ENCODE measurements at places on chromosomes 11 and 22. TPM values are rescaled to one million over a fixed set of nuclear protein-coding genes. Genes with fewer than 3 reads are reported as not detected.

- DNase-seq, result no peak
Measured at GRCh38 chr22:26570864-26571525, 18.9 kb downstream of the TPST2 start.

GRCh38 chr11:129287920-129288319 is 87.7 kb upstream of the BARX2 start:
- DNase-seq, result no peak

- DNase-seq, result no peak
Measured at GRCh38 chr11:76419896-76420295, 24.9 kb upstream of the EMSY start.

Gene PAFAH1B2
- total RNA-seq, result 72.4 TPM

DNA sequence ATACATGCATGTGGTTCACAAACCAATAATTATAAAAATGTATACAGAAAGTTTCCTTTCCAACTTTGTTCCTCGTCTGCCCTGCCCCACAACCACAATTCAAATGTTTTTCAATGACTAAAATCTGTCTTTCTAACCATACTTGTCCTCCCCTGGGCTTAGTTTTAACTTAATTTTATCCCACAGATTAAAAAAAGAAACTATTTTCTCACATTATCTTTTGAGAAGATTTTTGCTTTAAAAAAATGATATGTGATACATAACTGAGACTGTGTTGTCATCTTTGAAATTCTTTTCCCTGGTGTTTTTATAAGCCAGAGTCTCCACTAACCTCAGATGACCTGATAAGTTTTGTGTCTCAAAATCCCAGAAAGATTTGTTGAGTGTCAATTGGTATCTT is 79.0 kb downstream of the FDX1 start:
- DNase-seq, result no peak

Gene OR51B5
- 0.81 TPM for total RNA-seq

DNA sequence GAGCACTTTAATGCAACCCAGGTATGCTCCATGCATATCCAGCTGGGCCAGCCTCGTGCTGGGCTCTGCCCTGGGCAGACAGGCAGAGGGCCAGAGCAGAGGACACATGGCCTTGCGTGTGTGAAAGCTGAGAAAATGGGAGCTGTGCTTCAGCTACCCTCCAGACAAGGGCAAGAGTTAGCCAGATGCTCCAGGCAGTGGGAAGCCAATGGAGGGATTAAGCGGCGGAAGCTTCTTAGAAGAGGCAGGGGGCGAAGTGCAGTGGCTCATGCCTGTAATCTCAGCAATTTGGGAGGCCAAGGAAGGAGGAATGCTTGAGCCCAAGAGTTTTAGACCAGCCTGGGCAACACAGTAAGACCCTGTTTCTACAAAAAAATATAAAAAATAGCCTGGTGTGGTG is 9.8 kb upstream of the ARHGEF17 start:
- no peak for DNase-seq

GRCh38 chr11:72441752-72442207 is 7.4 kb upstream of the CLPB start:
- DNase-seq, result peak; percentile 74

All from hematopoietic multipotent progenitor cell (in vitro differentiated cells).